ENCODE measurements at places on chromosomes 13 and 19. TPM values are rescaled to one million over a fixed set of nuclear protein-coding genes. Genes with fewer than 3 reads are reported as not detected.

The CD37 gene
- total RNA-seq, result 369 TPM

The PSG3 gene
- not detected for total RNA-seq

DNA sequence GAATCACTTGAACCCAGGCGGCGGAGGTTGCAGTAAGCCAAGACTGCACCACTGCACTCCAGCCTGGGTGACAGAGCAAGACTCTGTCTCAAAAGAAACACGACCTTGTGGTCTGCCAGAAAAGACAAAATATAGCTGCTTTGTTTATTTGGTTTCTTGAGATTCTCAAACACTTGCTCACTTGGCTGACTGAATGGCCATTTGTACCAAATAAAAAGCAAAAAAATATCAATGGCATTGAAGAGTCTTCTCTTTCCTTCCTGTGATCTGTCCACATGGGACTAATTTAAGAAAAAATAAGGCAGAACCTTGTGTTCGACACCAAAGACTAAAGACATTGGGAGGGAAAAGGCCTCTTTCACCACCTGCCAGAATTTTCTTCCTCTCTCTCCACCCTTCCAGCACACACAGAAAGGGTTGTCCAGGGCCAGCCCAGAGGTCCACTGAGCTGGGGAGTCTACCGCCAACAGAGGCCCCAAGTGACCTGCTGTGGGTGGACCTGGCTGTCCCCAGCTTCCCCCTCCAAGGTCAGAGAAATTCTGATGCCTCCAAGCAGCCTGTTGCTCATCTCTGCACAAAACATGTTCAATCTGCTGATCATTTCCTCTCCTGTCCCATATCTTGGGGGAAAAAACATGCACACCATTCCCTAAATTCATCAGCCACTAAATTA is 5.9 kb downstream of the BRME1 start:
- DNase-seq, result no peak
- H3K4me1 ChIP-seq, result no peaks in the 10 kb centered on the region
- H3K36me3 ChIP-seq, result no peaks in the 10 kb centered on the region
- no peak overlapping the region for H3K27ac ChIP-seq
- no peaks in the 10 kb centered on the region for H3K27me3 ChIP-seq
- no peak overlapping the region for H3K4me3 ChIP-seq

- no peak overlapping the region for H3K27ac ChIP-seq
- no peaks in the 10 kb centered on the region for H3K27me3 ChIP-seq
- H3K36me3 ChIP-seq, result peaks cover 63% of the 10 kb centered on the region
- H3K4me3 ChIP-seq, result no peak overlapping the region
- peak; percentile 62 for DNase-seq
These were observed 5.8 kb downstream of the FTL start for GRCh38 chr19:48970923-48971395.

GRCh38 chr13:98519976-98520375 is 56.9 kb downstream of the STK24 start:
- no peak overlapping the region for H3K4me3 ChIP-seq
- H3K27me3 ChIP-seq, result no peaks in the 10 kb centered on the region
- peak overlapping the region; percentile 17 for H3K27ac ChIP-seq

All from T-cell (primary cell).